ENCODE measurements at places on chromosomes 5 and 9.

DNA sequence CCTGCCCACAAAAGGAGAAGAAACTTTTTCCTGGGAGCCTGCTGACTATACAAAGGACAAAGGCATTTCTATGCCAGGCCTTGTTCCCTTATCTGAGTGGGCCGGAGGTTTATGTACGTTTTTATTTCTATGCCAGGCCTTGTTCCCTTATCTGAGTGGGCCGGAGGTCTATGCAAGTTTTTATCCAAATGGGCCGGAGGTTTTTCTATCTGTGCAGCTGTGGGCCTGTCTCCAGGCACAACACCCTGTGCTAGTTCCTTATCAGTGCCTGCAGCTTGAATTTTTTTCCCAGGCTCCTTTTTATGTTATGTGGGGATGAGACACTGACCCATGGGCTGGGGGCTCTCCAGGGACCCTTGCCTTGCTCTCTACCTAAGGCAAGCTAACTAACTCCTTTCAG lies 5.5 kb downstream of the SLC25A2 start:
- DNase-seq = no peak

DNA sequence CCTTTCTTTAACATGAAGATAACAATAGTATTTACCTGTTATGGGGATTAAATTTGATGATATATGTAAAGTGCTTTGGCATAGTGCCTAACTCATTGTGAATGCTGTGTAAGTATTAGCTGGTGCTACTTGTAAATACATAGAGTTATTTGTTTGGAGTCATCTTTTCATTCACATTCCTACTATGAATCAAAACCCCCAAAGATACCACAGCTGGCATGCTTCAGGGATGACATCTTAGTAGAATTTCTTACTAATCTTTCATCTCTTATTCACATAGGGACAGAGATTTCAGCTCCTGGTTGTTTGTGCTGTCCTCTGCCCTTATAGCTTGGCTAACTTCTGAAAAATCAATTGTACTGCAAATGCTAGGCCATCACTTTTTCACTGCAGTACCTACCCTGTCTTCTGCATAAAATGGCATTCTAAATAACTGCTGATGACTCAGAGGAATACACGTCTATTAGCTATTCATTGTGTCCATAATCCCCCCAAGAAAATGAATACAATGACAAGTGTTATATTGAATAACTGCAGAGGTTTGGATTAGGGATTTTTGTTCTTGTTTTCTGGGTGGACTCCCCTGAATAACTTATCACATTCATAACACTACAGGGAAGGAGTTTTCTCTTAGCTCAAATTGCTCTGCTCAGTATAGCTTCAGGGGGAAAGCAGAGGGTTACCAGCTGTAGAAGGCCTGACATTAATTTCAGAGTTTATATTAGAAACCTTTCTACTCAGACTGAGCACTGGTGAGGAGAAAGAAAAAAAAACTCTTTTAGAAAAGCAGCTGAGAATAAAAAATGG lies 192.2 kb upstream of the C9orf72 start:
- no peak for DNase-seq

- peak; percentile 68 for DNase-seq
Measured at GRCh38 chr9:124780060-124780756, 3.3 kb downstream of the OLFML2A start.

- no peak for DNase-seq
Measured at GRCh38 chr9:34611251-34611810, 566 bp downstream of the RPP25L start.

DNA sequence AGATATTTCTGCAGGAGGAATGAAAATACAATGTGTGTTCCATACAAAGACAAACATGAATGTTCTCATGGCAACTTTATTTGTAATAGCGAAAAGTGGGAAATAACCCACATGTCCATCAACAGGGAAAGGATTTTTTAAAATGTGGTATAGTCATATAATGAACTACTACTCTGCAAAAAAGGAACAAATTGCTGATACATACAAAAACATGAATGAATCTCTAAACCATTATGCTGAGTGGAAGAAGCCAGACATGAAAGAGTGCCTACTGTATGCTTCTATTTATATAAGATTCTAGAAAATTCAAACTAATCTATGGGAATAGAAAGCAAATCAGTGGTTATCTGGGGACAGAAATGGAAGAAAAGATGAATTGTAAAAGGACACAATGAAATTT lies 52.5 kb downstream of the CDKL3 start:
- no peak for DNase-seq

DNA sequence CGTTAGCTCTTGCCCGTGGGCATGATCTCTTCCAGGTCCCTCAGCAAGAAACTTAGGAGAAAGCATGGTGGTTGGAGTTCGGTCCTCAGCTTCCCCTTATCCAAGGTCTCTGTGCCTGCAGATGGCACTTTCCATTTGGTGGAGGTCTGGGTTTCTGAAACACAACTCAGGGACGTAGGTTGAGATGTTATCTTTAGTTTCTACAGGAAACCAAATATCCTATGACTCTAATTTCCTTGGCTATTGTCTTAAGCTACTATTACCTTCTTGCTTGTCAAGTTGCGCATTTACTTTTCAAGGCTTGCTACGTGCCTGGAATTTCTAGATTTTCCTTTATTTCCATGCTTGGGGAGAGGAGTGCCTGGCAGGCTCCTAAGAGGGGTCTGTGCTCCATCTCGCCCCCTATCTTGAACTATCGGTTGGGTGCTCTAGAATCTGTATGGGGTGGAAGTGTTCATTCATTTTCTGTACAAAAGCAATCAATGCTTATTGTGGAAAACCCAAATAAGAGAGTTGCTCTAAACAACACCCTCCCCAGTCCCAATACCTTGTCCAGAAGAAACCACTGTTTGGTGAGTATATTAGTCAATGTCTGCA lies 32.9 kb upstream of the KCNIP1 start:
- no peak for DNase-seq

GRCh38 chr9:111052791-111053190 lies 14.5 kb upstream of the LPAR1 start:
- DNase-seq = no peak

GRCh38 chr5:121366515-121366914 lies 485.2 kb upstream of the FTMT start:
- no peak for DNase-seq

GRCh38 chr5:122697191-122697590 lies 77.7 kb upstream of the SNX2 start:
- no peak for DNase-seq

- DNase-seq = peak; percentile 91
Measured at GRCh38 chr5:132419502-132420468, 50.3 kb downstream of the SLC22A5 start.

DNA sequence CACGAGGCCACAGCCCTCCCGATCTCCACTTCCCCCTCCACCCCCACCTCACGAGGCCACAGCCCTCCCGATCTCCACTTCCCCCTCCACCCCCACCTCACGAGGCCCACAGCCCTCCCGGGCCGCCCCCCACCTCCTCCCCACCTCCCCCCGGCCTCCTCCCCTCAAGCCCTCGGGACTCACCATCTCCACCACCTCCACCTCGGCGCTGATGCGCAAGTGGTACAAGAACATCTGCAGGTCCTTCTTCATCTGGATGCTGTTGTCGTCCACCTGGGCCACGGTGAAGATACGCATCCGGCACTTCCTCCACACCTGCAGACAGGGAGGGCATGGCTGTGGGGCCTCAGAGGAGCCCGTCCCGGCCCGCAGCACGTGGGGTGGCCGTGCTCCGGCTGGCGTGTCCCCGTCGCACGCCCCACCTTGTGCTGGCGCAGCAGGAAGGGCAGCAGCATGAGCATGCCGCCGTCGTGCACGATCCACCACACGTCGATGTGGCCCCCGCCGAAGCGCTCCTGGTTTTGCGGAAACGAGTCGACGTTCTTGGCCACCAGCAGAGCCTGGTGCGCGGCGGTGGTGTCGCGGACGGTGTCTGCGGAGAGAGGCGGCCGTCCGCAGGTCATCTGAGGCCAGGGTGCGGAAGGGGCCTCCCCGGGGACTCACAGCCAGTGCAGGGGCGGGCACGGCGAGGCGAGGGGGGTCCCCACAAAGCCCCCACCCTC lies 48.0 kb downstream of the SLC12A7 start:
- DNase-seq = no peak

DNA sequence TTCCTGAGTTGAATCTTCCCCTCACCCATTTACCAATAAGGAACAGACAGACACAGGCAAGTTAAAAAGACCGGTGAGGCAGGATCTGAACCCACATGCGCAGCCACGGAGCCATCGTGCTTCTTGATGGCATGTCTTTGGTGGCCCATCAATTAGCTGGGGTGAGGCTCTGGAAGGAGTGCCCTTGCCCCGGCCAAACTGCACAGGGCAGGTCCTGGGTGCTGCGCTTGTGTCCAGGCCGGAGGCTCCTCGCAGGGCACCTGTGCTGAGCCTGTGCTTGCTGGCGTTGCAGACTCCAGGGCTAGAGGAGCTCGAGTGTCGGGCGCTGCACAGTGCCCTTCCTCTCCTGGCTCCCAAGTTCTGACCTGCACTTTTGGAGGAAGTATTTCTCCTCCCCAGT lies 66.4 kb downstream of the PSMB7 start:
- DNase-seq = peak; percentile 72

GRCh38 chr5:134136221-134136631 lies 21.7 kb downstream of the TCF7 start:
- peak; percentile 59 for DNase-seq

GRCh38 chr5:87354496-87354895 lies 58.2 kb downstream of the CCNH start:
- DNase-seq = no peak

DNA sequence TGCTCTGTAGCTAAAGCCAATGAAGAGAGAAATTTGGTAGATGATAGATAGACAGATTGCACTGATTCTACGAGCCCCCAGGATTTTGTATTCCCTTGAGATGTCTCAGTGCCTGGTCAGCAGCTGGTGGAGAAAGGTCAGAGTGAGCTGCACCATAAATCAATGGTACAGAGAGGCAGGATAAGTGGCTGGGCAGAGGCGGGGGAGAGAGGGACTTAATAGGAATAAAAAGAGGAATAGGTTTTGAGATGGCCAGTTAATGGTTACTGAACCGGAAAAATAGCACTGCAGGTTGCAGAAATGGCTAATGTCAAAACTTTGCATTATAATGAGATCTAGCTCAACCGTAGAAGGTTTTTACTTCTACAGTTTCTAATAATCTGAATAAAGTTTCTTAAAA lies 47.9 kb upstream of the SLC12A2 start:
- DNase-seq = no peak

DNA sequence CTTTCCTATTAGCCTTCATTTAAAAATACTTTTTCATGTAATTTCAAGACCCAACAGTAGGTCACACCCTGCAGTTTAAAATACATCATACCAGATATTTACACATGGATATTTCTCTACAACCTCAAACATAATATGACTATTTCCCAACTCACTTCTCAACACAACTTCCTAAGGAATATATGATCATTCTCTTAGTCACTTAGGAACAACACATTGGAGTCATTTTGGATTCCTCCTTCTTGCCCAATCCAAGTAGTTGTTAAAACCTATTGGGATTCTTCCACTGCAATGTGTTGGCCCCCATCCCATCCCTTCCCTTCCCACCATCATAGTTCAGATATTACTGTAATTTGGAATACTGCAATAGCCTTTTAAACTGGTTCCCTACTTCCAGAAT lies 145.5 kb downstream of the DCP2 start:
- no peak for DNase-seq

DNA sequence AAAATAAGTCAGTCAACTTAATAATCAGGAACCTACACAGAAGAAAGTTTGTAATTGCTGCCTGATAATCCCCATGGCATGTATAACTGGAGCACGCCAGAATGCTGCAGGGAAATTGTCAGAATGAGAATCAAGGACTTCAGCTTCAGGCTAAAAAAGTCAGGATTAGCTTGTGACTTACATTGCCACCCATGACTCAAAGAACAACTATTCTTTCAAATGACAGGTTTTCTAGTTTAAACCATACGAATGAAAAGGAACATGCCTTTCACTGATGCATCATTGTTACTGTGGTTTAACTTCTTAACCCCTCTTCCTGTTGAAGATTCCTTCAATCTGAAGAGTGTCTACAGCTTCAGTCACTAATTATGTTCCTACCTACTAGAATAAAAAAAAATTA lies 112.4 kb downstream of the ISL1 start:
- DNase-seq = no peak

GRCh38 chr9:17905781-17906175 lies 326.9 kb downstream of the SH3GL2 start:
- DNase-seq = no peak

DNA sequence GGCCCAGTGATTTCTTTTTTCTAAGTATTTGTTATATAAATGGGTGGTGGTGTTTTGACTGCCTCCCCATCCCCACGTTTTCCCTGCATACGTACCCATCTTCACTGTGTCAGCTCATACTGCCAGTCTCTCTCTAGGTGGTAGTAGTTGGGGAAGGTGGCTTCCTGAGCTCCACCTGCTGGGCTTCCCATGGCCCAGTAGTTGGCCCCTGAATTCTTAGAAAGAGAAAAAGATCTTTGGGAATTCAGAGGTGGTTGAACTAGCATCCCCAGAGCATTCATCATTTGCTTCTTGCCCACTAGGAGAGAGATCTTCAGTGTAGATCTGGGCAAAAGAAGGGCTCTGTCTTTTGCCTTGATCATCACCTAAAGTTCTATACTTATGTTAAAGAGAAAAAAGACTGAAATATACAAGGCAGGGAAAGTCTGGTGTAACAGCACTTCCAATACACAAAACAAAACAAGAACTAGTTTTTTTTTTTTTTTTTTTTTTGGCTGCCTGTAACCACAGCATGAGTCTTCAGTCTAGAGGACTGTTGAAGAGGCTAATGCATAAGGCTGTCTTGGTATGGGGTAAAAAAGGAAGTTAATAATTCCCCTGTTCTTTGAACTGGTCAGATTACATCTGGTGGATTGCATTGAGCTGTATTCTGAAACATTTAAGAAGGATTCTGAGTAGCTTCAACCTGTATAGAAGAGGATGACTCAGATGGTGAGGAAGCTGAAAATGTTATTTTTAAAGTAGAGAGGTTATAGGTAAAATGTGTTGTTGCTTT lies 128.7 kb downstream of the ATG10 start:
- no peak for DNase-seq

GRCh38 chr5:64165500-64166200 lies at the start of gene RNF180:
TSS of gene RNF180 (plus strand) at chr5:64165843. CDS start at chr5:64200808, 34,965 bp downstream.
- DNase-seq = peak; percentile 78

DNA sequence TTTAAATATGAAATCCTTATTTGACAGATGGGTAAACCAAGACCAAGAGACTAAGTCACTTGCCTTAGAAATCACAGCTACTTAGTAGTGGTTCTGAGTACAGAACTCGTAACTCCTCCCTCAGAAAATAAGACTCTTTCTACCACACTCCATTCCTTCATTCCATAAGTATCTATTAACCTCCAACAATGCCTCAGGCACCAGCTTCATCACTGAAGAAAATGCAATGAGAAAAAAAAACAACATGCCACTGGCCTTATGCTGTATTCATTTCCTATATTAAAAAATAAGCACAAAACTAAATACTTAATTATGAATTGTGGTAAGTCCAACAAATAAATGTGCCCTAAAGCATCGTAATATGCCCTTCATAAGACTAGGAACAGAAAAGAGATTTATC lies 13.5 kb upstream of the FREM1 start:
- DNase-seq = no peak

Data from spleen (tissue), 13 donors.